ENCODE measurements at places on chromosomes 4 and X.

DNA sequence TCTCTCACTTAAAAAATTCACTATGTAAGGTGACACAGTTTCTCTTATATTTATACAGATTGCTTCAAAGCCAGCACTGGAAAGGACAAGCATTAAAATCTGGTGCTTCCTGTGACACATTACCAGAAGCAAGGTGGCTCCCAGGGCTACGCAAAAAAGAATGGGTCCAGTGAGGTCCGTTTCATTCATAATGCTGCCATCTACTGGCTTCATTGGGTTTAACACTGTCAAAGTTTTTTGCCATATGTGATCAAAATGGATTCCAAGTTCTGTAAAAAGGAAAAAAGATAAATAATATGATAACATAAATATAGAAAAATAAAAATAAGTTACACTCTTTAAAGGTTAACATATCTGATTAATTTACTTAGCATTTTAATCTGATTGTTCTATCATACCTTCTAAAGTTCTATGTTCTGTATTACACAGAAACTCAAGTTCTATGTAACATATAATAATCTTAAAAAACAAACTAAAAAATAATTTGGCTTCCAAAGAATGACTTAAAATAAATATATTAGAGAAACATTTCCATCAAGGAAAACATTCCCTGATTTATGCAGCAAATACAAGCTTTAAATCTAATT lies 22.1 kb downstream of the YIPF7 start:
- DNase-seq, result peak; percentile 60

DNA sequence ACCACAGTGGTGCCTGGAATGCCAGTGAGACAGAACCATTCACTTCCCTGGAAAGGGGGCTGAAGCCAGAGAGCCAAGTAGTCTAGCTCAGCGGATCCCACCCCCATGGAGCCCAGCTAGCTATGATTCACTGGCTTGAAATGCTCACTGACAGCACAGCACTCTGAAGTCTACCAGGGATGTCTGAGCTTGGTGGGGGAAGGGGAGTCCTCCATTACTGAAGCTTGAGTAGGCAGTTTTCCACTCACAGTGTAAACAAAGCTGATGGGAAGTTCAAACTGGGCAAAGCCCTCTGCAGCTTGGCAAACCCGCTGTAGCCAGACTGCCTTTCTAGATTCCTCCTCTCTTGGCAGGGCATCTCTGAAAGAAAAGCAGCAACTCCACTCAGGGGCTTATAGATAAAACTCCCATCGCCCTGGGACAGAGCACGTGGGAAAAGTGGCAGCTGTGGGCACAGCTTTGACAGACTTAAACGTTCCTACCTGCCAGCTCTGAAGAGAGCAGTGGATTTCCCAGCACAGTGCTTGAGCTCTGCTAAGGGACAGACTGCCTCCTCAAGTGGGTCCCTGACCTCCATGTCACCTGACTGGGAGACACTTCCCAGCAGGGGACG lies 32.0 kb downstream of the NAP1L2 start:
- no peak for DNase-seq

- no peak for DNase-seq
These were observed 215.8 kb downstream of the MID1IP1 start for GRCh38 chrX:39017077-39017476.

DNA sequence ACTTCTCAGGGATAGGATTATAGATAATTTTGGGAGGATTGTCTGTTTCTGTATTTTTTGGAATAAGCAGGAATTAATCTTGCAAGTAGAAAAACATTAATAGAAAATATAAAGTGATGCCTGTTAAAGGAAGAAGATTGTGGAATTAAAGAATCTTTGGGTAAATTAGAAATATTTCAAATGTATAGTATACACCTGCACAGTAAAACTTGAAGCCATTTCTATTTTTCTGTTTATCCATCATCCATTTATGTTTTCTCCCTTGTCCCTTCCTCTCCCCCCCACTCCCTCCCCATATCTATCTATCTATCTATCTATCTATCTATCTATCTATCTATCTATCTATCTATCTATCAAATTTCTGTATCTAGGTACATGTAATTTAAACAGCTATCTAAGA lies 46.9 kb upstream of the GEMIN8 start:
- no peak for DNase-seq

DNA sequence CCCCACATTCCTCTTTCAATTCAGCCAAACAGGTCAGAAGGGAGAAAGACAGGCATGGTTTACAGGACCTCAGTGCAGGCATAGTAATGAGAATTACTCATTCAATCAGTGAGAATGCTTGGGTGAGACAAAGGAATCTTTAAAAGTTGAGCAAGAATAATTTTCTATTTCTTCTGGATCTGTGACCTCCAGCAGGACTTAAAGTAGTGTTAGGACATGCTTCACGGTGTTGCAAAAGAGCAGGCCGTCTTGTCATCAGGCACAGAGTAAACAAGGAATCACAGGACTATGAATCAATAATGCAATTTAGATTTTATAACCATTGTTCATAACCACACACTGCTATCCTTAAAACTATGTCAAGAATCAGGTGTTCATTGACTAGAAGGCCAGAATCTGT lies 130.6 kb upstream of the GLRA2 start:
- DNase-seq, result no peak

GRCh38 chr4:12071316-12071715 lies 642.6 kb upstream of the HS3ST1 start:
- DNase-seq, result no peak

- DNase-seq, result no peak
These were observed 104.0 kb upstream of the ARHGEF9 start for GRCh38 chrX:63889001-63889400.

- no peak for DNase-seq
These were observed 988.7 kb downstream of the FAM133A start for GRCh38 chrX:94662689-94663088.

- no peak for DNase-seq
These were observed 98.3 kb downstream of the ITM2A start for GRCh38 chrX:79268788-79269187.

Data from NCI-H1694 (cell line).